ENCODE measurements at places on chromosomes 11 and 22.

DNA sequence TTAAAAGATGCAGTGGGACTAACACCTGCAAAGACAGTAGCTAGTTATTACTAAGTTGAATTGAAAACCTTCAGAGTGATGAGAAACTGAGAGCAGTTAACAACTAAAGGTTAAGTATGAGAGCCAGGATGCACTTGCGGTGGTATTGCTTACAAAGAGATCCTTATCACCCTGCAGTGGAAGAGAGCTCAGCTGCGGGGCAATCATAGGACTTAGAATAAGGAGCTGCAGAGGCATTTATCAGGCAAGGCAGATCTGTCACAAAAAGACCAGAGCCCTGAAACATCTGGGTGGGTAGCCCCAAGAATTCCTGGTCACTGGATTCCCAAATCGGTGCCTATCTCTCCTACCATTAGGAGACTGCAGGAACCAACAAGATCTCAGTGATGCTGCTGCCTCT, 34.3 kb upstream of the CFAP300 start:
- DNase-seq: no peak

DNA sequence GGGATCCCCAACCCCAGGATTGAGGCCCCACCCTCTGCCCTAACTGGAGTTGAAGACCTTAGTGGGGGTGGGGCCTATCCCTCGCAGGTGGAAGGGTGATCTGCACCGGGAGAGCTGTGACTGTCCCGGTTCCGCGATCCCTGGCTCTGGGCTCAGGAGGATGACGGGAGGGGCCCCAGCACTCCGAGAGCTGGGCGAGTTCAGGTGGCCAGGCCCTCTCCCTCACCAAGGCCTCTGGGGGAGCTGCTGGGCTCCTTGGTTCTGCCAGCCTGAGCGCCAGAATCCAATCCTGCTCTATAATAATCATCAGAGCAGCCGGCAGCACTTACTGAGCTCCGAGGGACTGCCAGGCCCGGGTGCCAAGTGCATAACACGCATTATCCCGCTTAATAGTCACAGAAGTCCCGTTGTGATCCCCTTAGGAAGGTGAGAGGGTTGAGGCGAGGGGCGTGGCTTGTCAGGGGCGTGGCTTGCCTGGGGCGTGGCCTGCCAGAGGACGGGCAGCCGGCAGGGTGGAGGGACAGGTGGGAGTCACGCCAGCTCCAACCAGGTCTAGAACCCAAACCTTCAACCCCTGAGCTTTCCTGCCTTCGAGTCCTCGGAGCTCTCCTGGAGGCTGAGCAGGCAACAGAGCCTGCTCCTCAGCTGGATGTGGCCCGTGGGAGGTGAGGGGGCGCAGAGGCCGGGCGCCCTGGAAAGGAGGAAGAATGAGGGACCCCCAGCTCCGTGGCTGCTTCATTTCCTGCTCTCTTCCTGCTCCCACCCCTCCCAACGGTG, 7.3 kb upstream of the SYT7 start:
- no peak for DNase-seq

DNA sequence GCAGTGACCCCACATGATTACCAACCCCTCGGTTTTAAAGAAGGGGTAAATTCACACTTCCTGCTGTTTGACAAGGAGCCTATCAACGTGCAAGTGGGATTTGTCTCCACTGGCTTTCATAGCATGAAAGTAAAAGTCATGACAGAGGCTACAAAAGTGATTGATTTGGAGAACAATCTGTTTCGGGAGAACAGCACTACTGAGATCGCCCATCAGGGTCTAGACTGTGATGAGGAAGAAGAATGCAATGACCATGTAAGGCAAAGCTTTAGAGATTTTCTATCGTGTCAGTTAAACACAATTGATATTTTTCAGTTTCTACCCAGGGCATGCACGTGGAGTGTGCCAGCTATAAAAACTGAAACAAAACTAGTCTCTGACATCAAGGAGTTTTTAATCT, 41.7 kb downstream of the HORMAD2 start:
- no peak for DNase-seq

DNA sequence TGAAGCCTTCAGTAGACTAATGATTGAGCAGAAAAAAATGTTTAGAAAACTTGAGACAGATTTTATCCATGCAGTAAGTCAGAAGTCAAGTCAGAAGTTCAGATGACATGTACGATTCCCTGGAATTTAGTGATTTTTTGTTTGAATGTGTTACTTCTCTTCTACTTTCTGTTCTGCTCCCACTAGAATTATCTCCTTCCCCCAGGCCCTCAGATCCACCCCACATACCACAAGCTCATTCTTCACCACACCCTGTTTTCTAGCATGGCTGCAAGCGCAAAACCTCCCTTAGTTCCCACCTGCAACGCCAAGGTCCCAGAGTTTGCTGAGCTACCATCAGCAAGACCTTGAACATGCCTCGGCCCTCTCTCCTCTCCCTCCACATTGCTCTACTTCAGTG, 64.1 kb downstream of the KCNJ1 start:
- DNase-seq: no peak

DNA sequence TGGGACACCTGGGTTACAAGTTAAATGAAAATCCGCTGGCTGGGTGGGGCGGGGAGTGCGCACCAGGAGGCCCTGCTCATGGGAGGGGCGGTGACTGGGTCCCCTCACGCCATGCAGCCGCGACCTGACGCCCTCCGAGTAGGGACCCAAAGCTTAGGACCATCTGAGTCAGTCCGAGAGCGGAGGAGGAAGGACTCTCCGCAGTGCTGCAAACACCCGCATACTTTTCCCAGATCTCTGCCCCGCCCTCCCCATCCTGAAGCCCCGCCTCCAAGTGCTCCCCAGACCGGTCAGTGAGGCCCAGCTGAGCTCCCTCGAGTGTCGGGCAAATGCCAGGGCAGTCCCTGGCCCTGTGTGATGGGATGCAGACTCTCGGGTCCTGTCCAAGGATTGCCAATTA, 6.6 kb upstream of the FLI1 start:
- DNase-seq: peak; percentile 44

- no peak for DNase-seq
These were observed 22.6 kb downstream of the MMP26 start for GRCh38 chr11:4727171-4727570.

Measured in inflammatory macrophage (primary cell).